Islet precursor cell (in vitro differentiated cells): ENCODE measurements at places on chromosomes 12 and 14.

GRCh38 chr12:16218934-16219751 lies 58.3 kb downstream of the SLC15A5 start:
- no peak for DNase-seq

GRCh38 chr12:62248873-62249272 lies 11.3 kb upstream of the USP15 start:
- no peak for DNase-seq

DNA sequence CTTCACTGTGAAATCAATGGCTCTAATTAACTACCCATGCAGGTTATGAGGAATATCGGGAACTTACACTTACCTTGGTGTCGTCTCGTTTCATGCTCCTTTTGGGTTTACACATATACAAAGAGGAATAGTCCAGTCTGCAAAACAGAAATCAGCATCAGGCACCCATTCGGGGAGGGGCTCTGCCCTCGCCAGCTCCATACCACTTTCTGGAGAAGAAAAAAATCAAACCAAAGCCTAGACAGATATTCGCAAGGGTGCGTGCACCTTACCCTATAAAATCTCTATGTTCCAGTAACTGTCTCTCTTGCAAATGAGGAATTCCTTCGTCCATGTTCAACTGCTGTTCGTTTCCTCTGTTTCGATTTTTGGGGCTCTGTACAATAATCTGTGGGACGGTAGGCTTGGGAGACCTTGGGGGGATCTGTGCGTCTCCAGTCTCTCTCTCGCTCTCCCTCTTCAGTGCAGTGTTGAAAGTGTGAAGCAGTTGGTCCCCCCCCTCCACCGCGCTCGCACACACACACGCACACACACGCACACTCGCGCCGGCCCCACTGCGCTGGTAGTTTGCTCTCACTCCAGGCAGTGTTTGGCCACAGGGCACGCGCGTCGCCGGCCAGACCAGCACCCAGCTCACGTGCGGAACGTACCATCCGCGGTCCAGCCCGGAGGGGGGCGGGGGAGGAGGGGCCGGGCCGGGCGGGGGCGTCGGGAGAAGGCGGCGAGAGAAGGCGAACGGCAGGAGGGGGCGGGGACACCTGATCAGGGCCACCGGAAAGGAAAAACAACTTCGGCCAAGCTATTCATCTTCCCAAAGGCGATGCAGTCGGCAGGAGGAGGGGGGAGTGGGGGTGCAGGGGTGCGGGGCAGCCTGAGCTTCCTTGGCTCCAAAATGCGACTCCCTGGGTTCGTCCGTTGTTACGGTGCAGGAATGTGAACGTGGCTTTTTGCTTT lies at the start of gene BHLHE41:
Gene BHLHE41, minus strand, starts transcription at position 592 of the 954 bp plus-strand sequence. Its CDS starts 258 bp downstream, at position 334.
- DNase-seq = peak; percentile 78

- DNase-seq = no peak
Observed at GRCh38 chr14:75165586-75166391, 10.6 kb downstream of the TMED10 start.

GRCh38 chr12:16163146-16163545 lies 114.3 kb downstream of the SLC15A5 start:
- DNase-seq = no peak

- DNase-seq = no peak
Observed at GRCh38 chr12:66044731-66045130, 85.8 kb downstream of the LLPH start.

DNA sequence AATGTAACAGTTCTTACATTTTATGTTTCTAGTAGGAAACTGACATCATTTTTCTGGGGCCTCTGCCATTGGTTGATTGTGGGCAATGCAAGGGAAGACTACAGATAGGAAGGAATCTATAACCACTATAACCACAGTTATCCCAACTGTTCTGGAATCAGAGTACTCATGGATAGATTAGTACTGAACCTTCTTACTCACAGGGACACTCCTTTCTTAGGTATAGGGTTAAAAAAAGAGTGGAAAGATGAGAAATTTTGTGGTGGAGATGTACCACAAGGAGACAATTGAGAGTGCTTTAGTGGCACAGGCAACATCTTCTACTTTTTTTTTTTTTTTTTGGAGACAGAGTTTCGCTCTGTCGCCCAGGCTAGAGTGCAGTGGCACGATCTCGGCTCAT lies 21.0 kb downstream of the TMEM116 start:
- DNase-seq = no peak

- peak; percentile 48 for DNase-seq
Observed at GRCh38 chr12:131087991-131088700, 134.4 kb downstream of the ADGRD1 start.

- no peak for DNase-seq
Observed at GRCh38 chr12:94792693-94793092, 142.3 kb upstream of the TMCC3 start.

DNA sequence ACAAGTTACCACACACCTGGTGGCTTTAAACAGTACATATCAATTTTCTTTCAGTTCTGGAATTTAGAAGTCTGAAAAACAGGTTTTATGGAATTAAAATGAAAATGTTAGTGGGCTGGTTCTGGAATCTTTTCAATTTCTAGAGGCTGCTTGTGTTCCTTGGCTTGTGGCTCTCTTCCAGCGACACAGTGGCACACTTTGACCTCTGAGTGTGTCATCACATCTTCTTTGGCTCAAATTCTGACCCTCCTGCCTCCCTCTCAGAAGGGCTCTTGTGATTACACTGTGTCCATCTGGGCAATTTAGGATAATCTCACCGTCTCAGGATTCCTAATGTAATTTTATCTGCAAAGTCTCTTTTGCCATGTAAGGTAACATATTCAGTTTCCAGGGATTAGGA lies 170.0 kb downstream of the PLCZ1 start:
- DNase-seq = no peak

DNA sequence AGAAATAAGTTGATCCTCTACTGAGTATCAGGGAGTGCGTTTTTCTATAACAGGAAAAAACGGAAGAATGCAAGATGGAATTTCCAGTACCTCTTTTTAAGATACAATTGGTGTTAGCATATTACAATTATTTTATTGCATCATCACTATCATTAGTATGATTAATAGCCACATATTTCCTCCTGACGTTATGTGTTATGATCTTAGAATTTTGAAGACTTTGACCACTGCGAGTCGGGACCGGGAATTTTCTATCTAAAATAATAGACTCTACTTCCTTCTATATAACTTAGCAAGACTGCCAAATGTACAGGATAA lies 679 bp upstream of the SAV1 start:
- no peak for DNase-seq

DNA sequence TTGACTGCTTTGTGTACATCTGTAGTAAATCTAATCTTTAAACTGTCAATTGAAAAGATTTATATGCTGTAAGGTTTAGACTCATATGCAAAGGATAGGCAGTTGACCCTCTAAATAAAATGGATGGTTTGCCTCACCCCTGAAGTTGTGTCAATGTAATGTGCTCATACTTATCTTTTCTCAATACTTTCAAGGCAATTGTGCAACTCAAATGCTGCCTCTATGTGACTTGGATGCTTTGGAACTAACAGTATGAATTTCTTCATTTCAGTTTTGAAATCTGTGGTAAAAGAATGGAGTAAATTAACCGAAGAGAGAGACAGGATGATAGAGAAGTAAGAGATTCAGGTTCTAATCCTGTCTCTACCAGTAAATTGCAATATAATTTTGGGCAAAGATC lies 9.7 kb downstream of the PDE6H start:
- DNase-seq = no peak

GRCh38 chr12:122862872-122863701 lies 27.8 kb downstream of the HIP1R start:
- DNase-seq = peak; percentile 94

DNA sequence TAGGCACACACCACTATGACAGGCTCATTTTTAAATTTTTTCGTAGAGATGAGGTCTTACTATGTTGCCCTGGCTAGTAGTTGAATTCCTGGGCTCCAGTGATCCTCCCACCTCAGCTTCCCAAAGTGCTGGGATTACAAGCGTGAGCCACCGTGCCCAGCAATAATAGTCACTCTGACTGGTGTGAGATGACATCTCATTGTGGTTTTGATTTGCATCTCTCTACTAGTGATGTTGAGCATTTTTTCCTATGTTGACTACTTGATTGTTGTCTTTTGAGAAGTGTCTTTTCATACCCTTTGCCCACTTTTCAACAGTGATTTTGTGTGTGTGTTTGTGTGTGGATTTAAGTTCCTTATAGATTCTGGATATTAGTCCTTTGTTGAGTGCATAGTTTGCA lies 26.3 kb downstream of the ATP2A2 start:
- no peak for DNase-seq

- no peak for DNase-seq
Observed at GRCh38 chr12:131147293-131147692, 193.6 kb downstream of the ADGRD1 start.

GRCh38 chr12:80868576-80868975 lies 69.2 kb downstream of the LIN7A start:
- peak; percentile 90 for DNase-seq

DNA sequence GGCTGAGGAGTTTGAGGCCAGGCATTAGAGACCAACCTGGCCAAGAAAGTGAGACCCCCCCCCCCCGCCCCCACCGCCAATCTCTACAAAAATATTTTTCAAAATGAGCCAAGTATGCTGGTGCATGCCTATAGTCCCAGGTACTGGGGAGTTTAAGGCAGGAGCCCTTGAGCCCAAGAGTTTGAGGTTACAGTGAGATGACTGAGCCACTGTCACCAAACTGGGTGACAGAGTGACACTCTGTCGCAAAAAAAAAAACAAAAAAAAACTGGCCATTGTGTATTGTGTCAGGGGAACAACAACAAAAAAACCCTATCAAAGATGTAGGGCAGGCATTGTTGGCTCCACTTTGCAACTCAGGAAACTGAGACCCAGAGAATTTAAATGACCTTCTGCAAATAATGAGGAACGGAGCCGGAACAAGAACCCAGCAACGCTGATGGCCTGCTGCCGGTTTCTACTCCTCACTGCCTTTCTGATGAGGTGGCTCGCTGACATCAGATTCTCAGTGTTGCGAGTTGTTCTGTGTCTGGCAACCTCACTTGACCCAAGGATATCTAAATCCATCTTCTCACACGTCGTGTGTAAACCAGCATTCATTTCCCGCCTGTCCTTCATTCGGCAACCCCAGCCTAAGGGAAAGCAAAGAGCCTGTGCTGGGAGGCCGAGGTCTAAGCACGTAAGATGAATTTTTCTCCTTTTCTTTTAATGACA lies 195.2 kb upstream of the CRY1 start:
- DNase-seq = peak; percentile 60

- no peak for DNase-seq
Observed at GRCh38 chr12:19026614-19027488, 102.7 kb upstream of the PLEKHA5 start.

GRCh38 chr12:120658286-120659150 lies 18.1 kb downstream of the CABP1 start:
- no peak for DNase-seq
